CD4-positive, alpha-beta T cell treated with Interleukin-6 for 4 hours (primary cell): ENCODE measurements at places on chromosomes 4 and X.

DNA sequence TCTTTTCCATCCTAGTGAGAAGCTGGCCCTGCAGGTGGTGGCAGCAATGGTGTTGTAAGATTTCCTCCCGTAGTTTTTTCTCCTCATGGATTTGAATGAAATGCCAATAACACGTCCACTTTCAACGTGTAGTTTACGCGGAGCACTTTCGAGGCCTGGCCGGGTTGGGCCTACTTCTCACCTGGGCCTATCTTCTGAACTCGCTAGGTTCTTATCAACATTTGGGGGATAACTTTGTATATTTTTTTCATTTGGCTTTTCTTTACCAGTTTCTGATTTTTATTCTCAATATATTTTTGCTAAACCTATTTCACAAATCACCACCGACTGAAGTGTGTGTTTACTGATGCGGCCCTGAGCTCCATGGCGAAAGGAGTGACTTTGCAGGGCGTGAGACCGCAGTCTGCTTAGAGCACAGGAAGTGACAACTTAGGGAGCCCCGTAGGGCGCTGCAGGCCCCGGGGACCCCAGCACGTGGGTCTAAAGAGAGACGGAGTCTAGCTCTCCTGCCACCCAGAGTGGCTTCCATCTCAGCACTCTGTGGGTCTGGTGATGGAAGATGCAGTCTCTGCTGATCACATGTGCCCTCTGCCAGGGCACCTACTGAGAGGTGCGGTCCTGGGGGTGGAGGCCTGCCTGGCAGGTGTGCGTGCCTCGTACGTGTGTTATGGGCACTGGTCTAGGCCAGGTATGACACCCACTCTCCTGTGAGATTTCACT lies 29.1 kb downstream of the NELFA start:
- DNase-seq: no peak

- no peak for DNase-seq
Measured at GRCh38 chrX:10017872-10018271, 50.7 kb downstream of the CLDN34 start.

- DNase-seq: no peak
Measured at GRCh38 chrX:47828984-47829383, 7.7 kb upstream of the ZNF81 start.

GRCh38 chr4:17490575-17491059 lies 21.3 kb downstream of the QDPR start:
- no peak for DNase-seq

- no peak for DNase-seq
Measured at GRCh38 chrX:78124307-78124706, 15.1 kb downstream of the TAF9B start.

DNA sequence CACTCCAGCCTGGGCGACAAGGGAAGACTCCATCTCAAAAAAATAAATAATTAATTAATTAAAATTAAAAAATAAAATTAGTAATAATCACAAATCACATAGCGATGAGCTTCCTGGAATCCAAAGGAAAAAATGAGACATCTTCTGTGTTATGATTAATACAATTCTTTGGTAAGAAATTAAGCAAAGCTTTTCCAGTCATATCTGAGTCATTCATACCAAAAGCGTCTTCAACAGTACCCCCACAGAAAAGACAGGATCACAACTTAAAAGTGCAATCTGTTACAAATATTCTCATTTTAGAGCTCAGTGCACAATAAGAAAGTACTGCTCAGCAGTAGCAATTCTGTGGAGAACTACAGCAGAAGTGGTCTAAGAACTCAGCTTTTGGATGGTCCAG lies 168.5 kb upstream of the MXRA5 start:
- DNase-seq: no peak

DNA sequence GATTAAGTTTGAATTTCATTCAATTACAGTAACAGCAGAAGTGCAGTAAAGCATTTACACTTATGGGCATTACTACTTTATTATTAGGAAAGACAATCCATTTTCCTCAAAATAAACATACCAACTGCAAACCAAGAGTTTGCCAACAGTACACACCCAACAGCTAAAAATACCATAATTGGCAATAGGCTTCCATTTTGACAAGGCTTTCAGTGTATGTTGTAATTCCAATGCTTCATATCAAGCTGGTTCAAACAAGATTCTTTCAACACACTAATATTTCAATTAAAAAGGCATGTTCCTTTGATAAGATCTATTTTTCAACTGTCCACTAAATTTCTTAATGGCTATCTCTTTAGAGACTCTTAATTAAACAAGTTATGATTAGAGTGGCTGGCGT lies 12.1 kb downstream of the EIF1AX start:
- DNase-seq: no peak

DNA sequence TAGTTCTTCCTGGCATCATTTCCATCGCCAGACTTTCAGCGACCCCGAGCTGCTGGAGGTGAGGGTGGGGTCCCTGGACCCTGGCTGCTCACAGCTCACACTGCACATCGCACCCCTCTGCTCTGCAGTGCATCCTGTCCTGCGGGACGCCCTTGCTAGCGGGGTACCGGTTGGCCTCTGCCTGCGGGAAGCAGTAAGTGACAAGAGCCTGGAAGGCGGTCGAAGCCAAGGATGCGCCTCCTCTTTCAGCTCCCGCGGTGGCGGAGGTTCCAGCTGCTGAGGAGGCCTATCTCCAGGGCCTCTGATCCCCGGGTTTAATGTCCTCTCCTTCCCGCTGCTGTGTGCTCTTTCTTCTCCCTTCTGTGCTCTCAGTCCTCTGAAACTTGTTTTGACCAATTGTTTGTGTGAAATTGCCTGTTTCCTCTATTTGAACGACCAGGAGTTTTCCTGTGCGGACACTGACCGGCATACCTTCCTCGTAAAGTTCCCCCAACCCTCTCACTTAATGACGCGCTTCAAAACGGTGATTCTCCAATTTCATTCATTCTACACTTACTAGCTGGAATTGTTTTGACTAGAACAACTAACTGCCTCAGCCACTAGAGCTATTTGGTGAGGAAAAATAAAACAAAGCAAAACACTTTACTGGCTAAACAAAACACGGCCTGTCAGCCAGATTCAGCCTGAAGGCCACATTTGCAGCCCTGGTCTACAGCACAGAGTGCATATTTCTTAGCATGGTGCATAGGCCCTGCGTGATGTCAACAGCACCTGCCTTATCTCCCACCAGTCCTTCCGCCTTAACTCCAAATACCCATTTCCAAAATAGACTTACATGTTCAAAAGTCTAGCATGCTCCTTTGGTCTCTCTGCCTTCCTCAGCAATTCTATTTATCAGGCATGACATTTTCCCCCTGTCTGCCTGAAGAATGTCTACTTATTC lies 28.0 kb downstream of the MGAT4D start:
- no peak for DNase-seq

DNA sequence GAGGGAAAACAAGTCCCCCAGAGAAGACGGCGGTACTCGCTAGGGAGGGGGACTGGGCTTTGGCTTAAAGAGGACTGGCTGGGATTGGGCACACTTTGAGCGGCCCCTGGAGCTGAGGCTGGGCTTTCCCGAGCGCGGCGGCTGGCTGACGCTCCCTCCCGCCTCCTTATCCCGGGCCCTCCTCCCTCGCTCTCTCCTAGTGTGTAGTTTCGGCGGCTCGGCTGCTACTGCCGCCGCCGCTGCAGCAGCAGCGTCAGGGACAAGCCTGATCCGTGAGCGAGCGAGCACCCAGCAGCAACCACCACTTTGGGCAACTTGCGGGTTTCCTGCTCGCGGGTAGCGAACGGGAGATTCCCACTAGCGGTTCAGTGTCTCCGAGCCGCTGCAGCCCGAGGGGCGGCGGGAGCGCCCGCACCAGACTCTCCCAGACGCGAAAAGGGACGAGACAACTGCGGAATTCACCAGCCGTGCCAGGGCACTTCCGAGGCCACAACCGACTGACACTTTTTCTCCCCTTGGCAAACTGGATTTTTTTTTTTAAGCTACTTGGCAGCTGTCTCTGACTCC lies 632 bp upstream of the PCDH7 start:
- no peak for DNase-seq

DNA sequence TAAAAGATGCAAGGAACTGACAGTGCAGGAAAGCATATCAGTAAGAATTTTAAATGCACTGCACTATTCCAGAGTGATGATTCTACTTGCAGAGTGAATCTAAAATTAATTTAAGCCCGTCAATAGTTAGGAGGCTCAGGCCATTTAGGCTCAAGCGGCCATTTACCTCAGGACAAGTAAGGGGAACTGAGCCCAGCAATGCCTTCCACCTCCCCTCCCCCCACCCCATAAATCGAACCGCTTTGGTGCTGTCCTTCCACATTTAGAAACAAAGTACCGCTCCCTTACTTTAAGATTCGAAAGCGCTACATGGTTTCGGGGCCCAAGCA lies 665 bp downstream of the RBM41 start:
- DNase-seq: no peak

- no peak for DNase-seq
Measured at GRCh38 chr4:41873380-41874295, 61.6 kb upstream of the TMEM33 start.

GRCh38 chr4:28279249-28279648 lies 1418.6 kb downstream of the STIM2 start:
- no peak for DNase-seq

DNA sequence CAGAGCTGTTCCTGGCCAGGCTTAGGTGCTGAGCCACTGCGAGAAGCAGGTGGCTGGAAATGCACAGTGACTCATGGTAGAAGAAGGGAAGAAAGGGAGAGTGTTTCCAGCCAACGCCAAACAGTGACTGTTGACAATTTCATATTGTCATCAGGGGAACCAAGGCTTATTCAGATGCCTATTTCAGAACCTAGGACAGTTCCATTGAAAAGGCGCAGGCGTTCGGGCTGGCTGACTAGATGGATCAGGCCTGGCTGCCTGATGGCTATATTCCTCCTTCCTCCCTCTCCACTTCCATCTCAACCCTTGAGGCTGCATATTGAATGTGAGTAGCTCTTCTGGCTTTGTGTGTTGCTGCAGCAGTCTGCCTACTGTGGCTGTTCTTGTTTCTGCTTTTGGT lies 73.0 kb upstream of the FRMPD4 start:
- DNase-seq: no peak

DNA sequence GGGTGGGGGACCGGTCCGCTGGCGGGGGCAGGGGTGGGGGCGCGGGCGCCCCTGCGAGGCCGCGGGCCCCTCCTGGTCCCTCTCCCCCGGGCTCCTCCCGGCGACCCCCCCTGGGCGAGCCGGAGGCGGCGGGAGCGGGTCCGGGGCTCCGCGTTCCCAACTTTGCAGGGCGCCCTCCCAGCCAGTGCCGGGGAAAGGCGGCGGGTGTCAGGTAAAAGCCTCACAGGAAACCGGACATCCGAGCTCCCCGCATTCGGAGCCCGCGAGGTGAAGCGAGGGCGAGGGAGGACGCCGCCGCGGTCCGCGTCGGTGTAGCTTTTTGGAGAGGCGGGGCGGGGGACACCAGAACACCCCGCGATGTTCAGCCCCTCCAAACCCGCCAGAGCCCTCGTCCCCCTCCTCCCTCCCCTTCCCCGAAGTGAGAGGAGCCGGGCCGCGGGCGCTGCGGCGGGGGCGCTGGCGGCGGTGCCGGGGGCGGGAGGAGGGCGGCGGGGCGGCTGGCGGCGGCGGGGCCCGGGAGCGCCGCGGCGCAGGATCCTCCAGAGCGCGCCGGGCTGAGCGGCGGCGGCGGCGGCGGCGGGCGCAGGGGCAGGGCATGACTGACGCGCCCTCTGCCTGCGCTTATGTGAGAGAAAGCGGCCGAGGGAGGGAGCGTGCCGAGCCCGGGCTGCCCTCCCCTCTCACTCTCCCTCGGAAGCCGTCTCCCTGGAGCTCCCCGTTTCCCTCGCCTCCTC lies at the start of gene VEGFC:
Gene VEGFC (minus strand): TSS at position 597 of the 734 bp plus-strand sequence. CDS start 611 bp downstream, outside the sequence.
- DNase-seq: no peak

DNA sequence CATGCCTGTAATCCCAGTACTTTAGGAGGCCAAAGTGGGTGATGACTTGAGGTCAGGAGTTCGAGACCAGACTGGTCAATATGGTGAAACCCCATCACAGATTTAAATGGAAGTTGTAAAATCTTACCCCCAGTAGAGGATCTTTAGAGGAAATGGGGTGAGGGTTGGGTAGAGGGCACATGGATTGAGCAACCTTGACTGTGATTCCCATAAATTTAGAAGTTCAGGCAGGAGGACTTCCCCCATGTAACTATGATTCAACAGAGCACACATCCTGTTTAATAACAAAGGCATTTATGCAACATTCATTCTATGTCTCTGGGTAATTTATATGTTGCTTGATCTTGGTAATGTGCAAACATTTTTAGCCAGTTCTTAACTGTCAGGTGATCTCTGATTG lies 143.1 kb downstream of the RBM47 start:
- DNase-seq: no peak

GRCh38 chr4:2686379-2687265 lies 69.5 kb downstream of the TNIP2 start:
- no peak for DNase-seq

DNA sequence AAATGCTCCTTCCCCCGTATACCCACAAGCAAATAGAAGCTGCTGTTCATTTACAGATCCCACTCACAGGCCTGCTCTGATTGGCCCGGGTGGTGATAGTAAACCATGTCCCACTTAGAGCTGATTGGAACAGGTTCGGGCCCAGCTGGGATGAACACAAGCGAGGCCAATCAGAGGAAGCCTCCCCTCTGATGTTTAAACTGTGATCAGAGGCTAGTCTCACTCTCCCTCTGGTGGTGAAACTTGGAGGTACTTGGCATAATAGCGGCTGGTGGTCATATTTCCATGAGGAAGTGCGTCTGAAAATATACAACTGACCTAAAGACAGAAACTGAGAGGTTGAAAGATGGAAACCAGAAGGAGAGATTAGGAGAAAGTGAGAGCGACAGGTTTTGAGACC lies 51.5 kb upstream of the TRPC3 start:
- DNase-seq: peak; percentile 40

DNA sequence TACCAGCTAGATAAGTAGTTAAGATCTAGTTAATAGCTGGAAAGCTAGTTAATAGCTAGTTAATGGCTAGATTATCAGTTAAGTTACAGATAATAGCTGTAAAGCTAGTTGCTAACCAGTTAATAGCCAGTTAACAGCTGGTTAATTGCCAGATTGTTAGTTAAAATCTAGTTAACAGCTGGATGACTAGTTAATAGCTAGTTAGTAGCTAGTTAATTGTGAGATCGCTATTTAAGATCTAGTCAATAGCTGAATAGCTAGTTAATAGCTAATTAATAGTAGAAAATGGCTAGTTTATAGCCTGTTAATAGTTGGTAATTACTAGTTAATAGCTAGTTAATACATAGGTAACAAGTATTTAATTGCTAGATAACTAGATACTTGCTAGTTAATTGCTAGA lies 630.5 kb upstream of the CT83 start:
- no peak for DNase-seq

GRCh38 chr4:107391009-107391629 lies 328.9 kb downstream of the PAPSS1 start:
- no peak for DNase-seq
